Stimulated activated CD8-positive, alpha-beta memory T cell treated with anti-CD3 and anti-CD28 coated beads, Interleukin-7, amount 100 ng/mL, for 48 hours (primary cell): ENCODE measurements at places on chromosomes 4 and X.

- DNase-seq, result no peak
Observed at GRCh38 chr4:113899271-113900070, 80.0 kb downstream of the ARSJ start.

GRCh38 chr4:145048817-145049216 lies 49.2 kb downstream of the ANAPC10 start:
- no peak for DNase-seq

- no peak for DNase-seq
Observed at GRCh38 chrX:11953615-11954014, 184.7 kb upstream of the FRMPD4 start.

GRCh38 chrX:22300130-22300529 lies 27.4 kb downstream of the CBLL2 start:
- no peak for DNase-seq

DNA sequence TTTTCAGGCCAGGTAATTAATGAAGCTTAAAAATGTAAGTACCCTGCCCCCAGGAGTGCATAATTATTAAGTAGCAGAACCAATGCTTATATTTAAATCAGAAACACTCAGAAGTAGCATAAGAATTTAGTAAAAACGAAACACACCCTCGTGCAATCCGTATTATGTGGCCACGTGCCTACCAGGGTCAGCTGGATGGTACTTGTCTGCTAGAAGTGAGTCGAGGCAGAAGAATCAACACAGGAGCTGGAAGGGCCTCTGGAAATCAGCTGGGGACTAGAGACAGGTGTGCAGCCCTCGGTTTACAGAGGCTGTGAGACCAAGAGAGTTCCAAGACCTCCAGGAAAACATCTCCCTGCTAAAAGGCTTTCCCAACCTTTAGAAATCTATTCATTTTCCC lies 559 bp upstream of the FAM47E start:
- DNase-seq, result no peak
